ENCODE measurements at places on chromosomes 7 and 10.
A peak's percentile ranks its signal among the peaks of the same experiment; 100 is the strongest.

- no peak for DNase-seq
These were observed 20.4 kb upstream of the CCSER2 start for GRCh38 chr10:84308021-84308420.

GRCh38 chr7:105270117-105270516 is 118.6 kb downstream of the SRPK2 start:
- peak; percentile 37 for DNase-seq

DNA sequence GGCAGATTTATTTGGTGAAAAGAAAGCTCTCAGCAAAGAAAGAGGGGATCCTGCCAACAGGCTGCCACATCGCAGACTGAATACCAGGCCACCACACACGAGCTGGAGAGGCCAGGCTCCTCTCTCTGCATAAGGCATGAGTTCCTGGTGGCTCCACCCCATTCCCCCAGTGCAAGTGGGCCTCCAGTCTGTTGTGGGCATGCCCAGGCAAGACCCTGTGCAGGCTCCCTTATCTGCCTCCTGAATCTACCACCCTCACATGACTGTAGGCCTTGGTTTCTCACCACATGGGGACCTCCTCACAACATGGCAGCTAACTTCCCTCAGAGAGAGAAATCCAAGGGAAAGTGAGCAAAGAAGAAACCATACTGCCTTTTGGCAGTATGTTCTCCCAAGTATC is 26.7 kb upstream of the CUL1 start:
- DNase-seq: no peak

GRCh38 chr7:24971333-24972165 is 8.4 kb downstream of the OSBPL3 start:
- DNase-seq: no peak

DNA sequence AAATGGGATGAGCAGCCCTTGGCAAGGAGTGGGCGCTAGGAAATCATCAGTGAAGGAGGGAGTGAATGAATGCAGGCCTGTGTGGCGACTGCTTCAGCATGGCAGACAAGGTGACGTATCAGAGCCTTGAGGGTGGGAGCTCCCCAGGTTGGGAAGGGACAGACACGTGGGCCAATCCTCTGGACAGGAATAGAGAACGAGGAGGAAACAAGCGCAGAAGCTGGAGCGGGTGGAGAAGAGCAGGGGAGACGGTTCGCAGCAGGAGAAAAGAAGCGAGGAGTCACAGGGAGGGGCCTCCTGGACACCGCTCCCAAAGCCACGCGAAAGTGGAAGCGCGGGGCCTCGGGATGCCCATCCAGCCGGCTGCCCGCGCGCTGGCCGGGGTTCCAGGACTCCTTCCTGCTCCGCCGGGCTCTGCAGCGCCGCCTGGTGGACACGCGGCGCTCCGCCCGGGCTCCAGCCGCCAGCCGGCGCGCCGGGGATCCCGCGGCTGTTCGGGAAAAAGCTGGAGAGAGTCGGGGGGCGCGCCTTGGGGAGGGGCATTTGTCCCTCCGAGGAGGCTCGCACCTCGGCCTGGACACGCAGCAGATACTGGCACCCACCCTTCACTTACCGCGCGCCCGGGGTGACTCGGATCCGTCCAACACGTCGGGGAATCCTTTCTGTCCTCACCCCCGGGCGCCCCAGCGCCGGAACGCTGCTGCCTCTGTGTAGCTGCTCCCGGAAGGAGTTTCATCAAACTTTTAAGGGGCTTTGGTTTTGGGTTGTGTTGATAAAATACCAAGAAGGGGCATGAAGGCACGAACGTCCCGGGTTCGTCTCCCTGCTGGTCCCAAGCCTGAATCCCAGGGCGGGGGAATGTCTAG is 6.3 kb downstream of the ZNF503 start:
- DNase-seq: peak; percentile 97

- no peak for DNase-seq
These were observed 892.6 kb downstream of the XPNPEP1 start for GRCh38 chr10:109030581-109031210.

DNA sequence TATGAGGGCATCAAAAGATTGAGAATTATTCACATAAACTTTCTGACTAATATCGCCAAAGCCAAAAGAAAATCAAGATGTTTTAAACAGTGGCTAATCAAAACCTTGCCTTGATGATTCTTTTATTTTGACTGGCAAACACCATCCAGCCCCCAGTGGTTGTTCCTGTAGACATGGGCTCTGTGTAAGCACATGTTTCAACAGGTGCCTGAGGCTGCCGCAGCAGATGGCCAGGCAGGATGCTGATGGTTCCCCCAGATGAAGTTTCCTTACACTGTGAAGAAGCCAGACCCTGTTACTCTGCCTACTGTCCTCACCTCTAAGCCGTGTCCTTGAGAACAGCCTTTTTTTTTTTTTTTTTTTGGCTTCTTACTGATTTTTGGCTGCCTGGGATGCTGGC is 146.5 kb downstream of the RAB11FIP2 start:
- no peak for DNase-seq
